ENCODE measurements at places on chromosomes 2 and 18. TPM values are rescaled to one million over a fixed set of nuclear protein-coding genes. Genes with fewer than 3 reads are reported as not detected.

GRCh38 chr2:222738312-222738711, 66.9 kb downstream of the MOGAT1 start:
- no peaks in the 10 kb centered on the region for H3K27me3 ChIP-seq
- H3K27ac ChIP-seq = no peak overlapping the region
- DNase-seq = no peak
- peaks cover 4% of the 10 kb centered on the region for H3K4me1 ChIP-seq
- H3K36me3 ChIP-seq = no peaks in the 10 kb centered on the region

DNA sequence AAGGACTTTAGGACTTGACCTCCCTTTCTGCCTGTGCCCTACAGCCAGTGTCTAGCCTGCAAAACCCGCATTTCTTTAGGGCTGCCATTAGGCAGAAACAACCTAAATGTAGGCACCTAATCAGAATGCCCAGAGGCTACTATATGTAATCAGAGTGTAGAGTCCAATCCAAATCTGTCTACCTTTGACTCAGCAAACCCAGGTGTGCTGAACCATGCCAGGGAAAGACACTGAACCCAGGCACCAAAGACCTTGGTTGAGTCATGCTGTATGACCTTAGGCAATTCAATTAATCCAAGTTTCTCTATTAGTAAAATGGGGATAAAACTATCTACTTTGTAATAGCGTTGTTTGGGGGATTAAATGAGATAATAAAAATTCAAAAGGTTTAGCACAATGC, 20.7 kb downstream of the CAPN14 start:
- no peaks in the 10 kb centered on the region for H3K4me1 ChIP-seq
- no peaks in the 10 kb centered on the region for H3K36me3 ChIP-seq
- no peak for DNase-seq
- no peak overlapping the region for H3K27ac ChIP-seq
- no peak overlapping the region for H3K4me3 ChIP-seq

DNA sequence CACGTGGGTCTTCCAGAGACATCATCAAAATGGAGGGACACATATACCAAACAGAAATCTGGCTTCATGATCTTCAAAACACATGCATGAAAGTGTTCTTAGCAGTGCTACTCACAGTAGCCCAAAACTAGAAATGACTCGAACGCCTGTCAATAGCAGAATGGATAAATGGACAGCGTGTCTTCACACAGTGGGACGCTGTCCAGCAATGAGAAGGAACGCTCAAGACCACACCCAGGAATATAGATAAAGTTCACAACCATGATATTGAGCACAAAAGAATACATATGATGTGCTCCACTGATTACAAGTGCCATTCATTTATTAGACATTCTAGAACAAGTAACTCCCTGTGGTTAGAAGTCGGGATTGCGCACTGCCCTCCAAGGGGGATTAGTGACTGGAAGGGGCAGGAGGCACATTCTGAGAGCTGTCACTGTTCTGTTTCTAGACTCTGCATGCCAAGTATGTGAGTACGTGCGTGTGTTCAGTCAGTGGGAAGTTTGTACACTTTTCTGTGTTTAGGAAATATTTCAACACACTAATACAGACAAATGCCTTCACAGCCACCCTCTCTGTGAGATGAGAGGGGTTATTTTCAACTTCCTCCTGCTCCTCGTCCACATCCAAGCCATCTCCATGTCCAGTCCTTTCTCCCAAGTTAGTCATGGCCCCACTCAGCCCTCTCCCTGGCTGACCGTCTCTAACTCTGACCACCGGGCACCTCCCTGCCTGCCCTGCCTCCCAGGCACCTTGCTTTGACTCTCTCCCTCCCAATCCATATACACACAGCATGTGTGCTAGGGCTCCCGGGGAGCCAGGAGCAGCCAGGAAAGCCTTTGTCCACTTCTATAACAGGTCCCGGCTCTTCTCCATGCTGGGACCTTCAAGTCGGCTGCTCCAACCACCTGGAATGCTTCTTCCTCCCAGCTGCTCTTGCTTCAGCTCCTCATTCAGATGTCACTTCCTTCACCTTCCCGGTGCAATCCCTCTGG, 26.9 kb upstream of the TNS1 start:
- H3K27ac ChIP-seq = no peak overlapping the region
- no peaks in the 10 kb centered on the region for H3K36me3 ChIP-seq
- no peaks in the 10 kb centered on the region for H3K27me3 ChIP-seq
- H3K4me3 ChIP-seq = no peak overlapping the region

DNA sequence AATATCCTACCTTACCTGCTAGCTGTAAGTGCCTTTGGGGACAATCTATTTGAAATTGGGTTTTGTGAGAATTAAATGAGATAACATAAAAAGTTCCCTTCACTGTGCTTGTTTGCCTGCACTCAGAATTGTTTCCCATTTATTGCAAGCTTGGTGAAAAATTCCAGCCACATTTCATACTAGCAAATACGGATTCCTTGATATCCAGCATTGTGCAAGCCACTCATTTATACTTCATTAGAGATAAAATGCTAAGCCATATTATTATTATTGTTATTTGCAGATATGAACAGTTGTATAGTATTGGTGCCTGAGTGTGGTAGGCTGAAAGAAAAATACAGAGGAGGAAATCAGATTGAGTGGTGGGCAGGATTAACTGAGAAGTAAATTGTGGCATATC, 31.9 kb downstream of the ACSL3 start:
- no peaks in the 10 kb centered on the region for H3K36me3 ChIP-seq
- no peaks in the 10 kb centered on the region for H3K27me3 ChIP-seq
- no peak for DNase-seq
- H3K4me1 ChIP-seq = peaks cover 37% of the 10 kb centered on the region

GRCh38 chr2:150133623-150134022, 353.8 kb downstream of the RND3 start:
- H3K36me3 ChIP-seq = no peaks in the 10 kb centered on the region
- no peak overlapping the region for H3K27ac ChIP-seq
- H3K4me3 ChIP-seq = no peak overlapping the region
- H3K4me1 ChIP-seq = no peaks in the 10 kb centered on the region
- DNase-seq = no peak

- H3K4me1 ChIP-seq = peaks cover under 1% of the 10 kb centered on the region
- H3K27ac ChIP-seq = no peak overlapping the region
- no peak overlapping the region for H3K4me3 ChIP-seq
- no peaks in the 10 kb centered on the region for H3K27me3 ChIP-seq
- H3K36me3 ChIP-seq = no peaks in the 10 kb centered on the region
These were observed 3.9 kb upstream of the C2orf69 start for GRCh38 chr2:199907008-199907714.

DNA sequence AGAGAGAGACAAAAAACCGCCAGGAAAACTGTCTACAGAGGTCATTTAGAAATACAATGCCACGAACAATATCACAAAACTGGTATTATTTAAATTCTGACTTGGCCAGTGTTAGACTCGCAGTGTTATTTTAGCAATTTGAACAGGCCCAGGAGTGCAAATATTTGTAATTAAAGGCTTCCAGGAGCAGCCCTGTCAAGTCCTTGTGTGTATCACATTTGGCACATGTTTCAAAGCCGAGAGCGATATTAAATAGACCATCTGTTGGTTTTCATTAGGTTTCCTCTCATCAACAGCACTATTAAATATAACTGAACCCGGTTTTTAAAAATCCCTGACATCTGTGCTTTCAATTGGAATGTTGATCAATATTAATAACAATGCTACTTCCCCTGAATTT, 656.9 kb downstream of the TSN start:
- no peaks in the 10 kb centered on the region for H3K4me1 ChIP-seq
- H3K27me3 ChIP-seq = no peaks in the 10 kb centered on the region
- H3K36me3 ChIP-seq = no peaks in the 10 kb centered on the region
- no peak overlapping the region for H3K27ac ChIP-seq

DNA sequence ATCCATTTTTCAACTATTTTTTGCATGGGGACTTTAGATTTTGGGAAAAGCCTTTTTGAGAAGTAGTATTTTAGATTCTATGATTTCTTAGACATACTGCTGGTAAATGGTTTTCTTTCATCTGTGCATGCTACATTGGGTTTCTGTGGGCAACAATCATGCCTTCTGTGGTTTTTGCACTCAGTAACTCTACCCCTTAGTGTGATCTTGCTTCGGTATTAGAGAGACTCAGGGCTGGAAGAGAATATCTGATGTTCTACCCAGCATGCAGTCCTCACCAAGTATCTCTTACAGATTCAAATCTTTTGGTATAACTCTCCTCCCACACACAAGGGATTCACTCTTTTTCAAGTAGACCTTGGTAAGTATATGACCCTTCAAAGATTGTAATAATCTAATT, 183.0 kb downstream of the PMAIP1 start:
- H3K4me3 ChIP-seq = no peak overlapping the region
- no peaks in the 10 kb centered on the region for H3K36me3 ChIP-seq
- no peaks in the 10 kb centered on the region for H3K4me1 ChIP-seq
- no peak for DNase-seq

DNA sequence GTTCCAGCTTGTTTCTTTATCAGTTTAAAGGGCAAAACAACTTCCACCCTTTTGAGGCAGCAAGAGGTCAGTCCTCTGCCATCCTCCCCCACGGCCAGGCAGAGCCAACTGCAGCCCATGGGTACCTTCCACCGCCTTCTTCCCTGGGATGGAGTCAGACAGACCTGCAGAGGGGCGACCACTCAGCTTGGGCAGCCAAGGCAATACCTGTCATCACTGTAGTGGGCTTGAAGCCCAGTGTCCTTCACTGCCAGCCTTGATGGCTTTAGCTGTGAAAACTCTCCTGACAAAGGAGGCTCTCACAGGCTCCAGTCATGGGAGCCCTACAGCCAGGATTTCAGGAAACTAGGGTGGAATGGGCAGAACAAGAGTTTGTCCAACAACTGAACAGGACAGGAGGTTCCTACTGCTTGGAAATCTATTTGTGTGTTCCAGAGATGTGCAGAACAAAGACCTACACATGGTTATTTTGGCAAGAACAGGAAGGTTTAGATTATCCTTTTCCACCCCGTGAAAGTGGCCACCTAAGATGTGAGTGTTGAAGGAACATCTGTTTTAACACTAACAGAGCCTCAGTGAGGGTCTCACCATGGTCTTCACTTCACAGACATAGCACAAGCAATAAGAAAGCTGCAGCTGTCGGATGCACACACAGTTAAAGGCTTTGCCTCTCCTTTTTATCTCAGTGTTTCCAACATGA, 93.9 kb upstream of the RMDN2 start:
- no peak overlapping the region for H3K4me3 ChIP-seq
- H3K27ac ChIP-seq = peak overlapping the region; percentile 61
- H3K4me1 ChIP-seq = peaks cover 5% of the 10 kb centered on the region
- peak; percentile 67 for DNase-seq

DNA sequence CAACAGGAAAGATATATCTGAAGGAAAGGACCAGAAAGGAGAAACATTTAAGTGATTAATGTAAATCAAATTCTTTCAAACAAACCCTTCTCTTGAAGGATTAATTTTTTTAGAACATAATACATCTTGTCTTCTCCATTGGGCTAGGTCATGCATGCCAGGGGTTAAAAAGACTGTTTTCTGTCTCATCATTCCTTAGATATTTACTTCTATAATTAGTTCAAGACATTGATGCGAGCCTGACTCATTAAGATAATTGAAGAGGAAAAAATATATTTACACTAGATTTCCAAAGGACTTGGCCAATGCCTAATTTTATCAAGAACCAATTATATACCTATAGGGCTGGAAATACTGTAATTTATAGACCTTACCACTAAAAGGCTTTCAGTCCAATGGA, 166.6 kb upstream of the SETBP1 start:
- H3K4me3 ChIP-seq = no peak overlapping the region
- no peaks in the 10 kb centered on the region for H3K27me3 ChIP-seq
- no peaks in the 10 kb centered on the region for H3K36me3 ChIP-seq
- no peaks in the 10 kb centered on the region for H3K4me1 ChIP-seq
- no peak overlapping the region for H3K27ac ChIP-seq

GRCh38 chr2:224769489-224769888, 53.3 kb upstream of the CCDC195 start:
- H3K36me3 ChIP-seq = peaks cover 12% of the 10 kb centered on the region
- H3K4me1 ChIP-seq = no peaks in the 10 kb centered on the region
- DNase-seq = no peak
- H3K4me3 ChIP-seq = no peak overlapping the region
- H3K27ac ChIP-seq = no peak overlapping the region

DNA sequence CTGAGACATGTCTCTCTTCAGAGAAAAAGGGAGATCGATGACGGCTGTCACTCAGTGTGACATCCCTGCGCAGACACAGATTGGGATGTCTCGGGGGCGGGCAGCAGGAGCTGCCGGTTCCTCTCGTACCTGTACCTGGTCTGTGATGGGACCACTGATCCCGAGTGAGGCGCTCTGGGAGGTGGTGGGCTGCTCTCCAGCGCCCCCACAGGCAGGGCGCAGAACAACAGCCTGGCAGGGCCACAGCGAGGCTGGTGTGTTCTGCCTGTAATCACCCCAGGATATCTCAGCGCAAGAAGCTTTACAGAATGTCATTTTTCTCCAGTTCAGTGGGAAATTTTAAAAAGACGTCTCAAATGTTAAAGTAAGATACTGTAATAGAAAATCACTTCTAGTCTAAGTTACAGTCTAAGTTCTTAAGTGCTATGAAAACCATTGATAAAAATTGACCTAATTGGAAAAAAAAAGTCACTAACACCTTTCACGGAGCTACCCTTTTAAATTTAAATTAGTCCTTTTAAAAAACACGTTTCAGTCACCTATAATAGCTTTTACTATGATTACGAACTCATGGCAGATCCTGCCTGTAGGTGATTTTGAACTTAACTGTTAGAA, 189.8 kb downstream of the SNTG2 start:
- no peaks in the 10 kb centered on the region for H3K4me1 ChIP-seq
- no peak overlapping the region for H3K4me3 ChIP-seq
- no peaks in the 10 kb centered on the region for H3K27me3 ChIP-seq
- H3K36me3 ChIP-seq = no peaks in the 10 kb centered on the region

DNA sequence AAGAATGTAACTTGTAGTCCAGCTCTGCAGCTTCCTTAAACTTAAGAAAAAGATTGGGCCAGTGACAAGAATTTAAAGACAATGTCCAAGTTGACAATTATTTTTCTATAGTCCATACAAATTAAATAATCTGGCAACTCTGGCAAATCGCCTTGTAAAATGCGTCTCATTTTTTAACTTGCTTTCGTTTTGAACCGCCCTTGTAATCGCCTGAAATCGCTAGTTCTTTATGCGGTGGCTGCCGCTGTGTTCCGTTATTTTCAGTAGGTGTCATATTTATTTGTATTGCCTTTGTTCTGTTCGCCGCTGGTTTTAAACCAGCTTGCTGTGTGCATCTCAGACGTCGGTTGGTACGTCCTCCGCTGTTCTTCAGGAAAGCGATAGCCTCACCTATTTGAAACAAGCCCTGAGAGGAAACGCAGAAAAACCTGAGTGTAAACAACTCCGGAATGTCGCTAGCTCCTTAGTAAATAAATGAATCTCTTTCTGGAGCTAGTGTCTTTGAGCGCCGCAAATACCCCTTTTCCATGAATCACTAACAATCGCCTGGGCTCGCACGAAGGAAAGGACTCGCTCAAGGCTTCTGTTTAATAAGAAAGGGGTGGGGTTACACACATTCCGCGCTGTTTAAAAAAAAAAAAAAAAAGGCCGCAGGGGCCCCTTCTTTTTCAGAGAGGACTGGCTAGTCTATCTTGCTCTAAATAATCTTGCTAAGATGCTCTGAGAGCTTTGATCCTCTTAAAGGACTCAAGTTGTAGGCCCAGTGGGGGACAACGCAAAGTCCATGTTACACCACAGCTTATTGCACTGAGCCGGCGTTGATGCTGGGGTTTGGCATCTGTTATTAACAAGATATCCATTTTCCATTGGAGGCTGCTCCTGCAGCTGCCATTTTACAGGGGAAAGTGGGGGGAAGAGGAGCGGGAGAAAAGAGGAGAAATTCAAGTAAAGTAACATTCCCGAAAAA, 3.0 kb downstream of the HOXD8 start:
- H3K27ac ChIP-seq = peak overlapping the region; percentile 7
- H3K36me3 ChIP-seq = no peaks in the 10 kb centered on the region
- H3K27me3 ChIP-seq = peaks cover 86% of the 10 kb centered on the region
- H3K4me1 ChIP-seq = no peaks in the 10 kb centered on the region
- no peak for DNase-seq

PDE1A gene
- total RNA-seq = 5.3 TPM

KIF1A gene
- 2.7 TPM for total RNA-seq

CTNNA2 gene
- not detected for total RNA-seq

SPAST gene
- 13.2 TPM for total RNA-seq

Measured in heart left ventricle (tissue), 16 donors.